ENCODE measurements at places on chromosomes 5 and 9.

- no peak for DNase-seq
Measured at GRCh38 chr5:108917596-108917995, 169.9 kb downstream of the FER start.

DNA sequence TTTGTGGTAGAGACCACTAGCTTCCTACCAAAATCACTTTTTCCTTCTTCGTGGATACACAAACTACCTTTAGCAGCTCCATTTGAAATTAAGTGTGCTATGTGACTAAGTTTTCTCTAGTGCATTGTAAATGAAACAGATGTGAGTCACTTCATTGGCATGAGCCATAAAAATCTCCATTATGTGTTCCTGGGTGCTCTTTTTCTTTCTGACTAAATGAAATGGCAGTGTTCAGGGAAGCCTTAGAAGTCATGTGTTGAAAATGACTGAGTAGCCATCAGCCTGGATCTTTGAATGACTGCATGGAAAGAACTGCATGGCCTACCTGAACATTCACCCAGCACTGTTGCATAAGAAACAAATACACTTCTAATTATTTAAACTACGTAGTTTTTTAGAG lies 107.9 kb downstream of the NDUFAF2 start:
- DNase-seq, result no peak

DNA sequence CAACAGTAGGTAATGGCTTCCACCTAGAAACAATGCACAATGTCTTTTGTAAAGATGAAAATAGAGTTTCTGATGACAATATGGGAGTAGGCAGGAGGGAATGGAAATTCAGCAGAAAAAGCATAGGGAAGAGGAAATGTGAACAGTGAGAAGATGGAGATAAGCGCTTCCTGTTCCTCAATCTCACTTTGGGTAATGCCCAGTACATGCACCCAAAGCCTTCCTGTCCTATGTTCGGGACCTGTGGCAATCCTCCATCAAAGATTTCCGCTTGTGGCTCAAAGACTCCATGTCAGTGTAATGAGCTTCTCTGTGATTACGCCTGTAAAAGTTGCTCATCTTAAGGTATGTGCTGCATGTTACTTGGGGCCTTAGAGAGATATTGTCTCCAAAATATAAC lies 2.7 kb downstream of the UGT3A1 start:
- no peak for DNase-seq

- no peak for DNase-seq
Measured at GRCh38 chr5:170632985-170633234, 129.1 kb downstream of the KCNIP1 start.

DNA sequence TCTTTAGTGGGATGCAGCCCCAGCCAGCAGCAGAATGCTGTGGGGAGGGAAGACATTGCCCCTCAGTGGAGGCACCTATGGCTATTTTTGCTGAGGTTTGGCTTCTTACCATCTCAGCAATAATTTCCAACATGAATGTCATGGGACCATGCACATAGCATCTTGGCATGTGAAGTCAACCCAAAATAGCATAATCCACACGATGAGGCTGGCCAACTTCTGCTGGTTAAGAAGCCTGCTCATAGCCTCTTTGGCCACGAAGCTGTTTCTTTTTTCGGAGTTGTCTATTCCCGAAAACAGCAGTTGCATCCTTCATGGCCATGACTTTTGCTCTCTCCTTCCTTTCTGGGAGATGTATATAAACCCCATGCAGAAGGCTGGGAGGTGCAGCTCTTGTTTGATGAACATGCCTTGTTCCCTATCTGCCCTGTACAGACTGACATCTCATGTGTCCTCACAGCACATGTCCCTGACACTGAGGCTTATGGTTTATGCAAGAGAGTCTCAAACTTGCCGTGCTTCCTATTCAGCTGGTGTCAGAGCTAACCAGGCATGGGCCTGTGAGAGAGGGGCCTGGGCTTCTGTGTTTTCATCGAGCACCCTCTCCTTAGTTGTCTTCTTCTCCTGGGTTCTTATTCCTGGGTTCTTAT lies 45.3 kb downstream of the SYK start:
- DNase-seq, result no peak

GRCh38 chr9:101309139-101309538 lies 75.7 kb downstream of the BAAT start:
- no peak for DNase-seq

DNA sequence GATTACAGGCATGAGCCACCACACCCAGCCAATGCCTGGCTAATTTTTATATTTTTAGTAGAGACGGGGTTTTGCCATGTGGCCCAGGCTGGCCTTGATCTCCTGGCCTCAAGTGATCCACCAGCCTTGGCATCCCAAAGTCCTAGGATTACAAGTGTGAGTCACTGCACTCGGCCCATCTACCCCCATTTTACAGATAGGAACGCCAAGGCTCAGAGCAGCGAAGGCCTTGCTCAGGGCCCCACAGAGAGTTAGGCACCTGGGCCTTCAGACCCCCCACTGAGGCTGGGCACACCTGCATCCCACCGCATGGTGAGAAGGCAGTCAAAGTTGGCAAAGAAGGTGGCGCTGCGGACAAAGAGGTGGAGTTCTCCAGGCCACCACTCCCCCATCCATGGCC lies 143.1 kb downstream of the GAPVD1 start:
- DNase-seq, result no peak

- DNase-seq, result no peak
Measured at GRCh38 chr9:4301971-4302427, 2.1 kb upstream of the GLIS3 start.

- no peak for DNase-seq
Measured at GRCh38 chr5:67263656-67264408, 67.2 kb upstream of the CD180 start.

DNA sequence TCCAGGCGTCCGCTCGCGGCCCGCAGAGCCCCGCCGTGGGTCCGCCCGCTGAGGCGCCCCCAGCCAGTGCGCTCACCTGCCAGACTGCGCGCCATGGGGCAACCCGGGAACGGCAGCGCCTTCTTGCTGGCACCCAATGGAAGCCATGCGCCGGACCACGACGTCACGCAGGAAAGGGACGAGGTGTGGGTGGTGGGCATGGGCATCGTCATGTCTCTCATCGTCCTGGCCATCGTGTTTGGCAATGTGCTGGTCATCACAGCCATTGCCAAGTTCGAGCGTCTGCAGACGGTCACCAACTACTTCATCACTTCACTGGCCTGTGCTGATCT lies 294 bp downstream of the ADRB2 start:
- DNase-seq, result no peak

DNA sequence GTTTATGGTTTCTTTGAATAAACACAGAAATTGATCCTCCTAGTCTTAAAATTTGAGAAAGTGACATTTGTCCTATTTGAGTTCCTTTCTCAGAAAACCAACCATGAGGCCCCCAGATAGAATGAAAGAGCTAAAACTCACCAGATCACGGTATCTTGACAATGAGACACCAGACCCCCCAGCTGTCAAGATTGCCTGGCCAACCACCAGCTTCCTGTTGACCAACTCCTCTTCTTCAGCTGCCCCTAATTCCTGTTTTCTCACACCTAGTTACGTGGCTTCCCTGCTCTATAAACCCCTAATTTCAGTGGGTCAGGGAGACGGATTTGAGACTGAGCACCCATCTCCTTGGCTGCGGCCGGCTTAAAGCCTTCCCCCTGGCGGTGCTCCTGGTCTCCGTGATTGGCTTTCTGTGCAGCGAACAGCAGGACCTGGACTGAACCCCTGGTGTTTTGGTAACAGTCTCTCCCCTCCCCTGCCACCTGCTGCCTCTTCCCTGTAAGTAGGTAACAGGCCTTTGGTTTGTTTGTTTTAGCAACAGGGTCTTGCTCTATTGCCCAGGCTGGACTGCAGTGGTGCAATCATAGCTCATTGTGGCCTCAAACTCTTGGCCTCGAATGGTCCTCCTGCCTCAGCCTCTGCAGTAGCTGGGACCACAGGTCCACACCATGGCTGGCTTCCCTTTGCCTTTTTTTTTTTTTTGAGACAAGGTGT lies 4.8 kb upstream of the ENTPD2 start:
- DNase-seq, result no peak

- DNase-seq, result peak; percentile 75
Measured at GRCh38 chr9:124593651-124594058, 86.5 kb upstream of the NR5A1 start.

DNA sequence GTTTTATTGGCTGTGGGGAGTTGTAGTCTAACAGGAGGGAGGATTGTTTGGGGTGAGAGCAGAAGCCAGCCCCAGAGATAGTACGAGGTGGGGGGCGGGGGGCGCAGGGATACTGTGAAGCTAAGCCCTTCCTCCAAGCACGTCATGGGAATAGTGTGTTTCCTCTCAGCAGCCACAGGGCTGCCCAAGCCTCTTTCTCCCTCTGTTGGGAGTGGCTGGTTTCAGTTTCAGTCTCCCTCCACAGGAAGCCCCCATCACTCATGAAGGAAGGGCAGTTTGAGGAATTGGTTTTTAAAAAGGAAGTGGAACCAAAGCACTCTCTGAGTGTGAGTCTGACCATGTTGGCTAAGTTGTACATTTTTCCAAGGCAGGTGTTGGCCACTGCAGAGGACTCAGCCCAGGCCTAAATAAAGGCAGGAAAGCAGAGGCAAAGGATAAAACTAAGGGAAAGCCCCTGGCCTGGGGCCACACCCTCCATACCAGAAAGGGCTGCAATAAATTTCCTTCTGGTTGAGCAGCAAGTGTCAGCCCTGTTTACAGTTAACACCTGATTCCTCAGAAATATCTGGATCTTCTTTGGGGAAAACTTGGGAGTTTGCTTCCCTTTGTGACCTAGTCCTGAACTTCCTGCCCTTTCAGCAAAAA lies 3.2 kb downstream of the RAB24 start:
- DNase-seq, result no peak

DNA sequence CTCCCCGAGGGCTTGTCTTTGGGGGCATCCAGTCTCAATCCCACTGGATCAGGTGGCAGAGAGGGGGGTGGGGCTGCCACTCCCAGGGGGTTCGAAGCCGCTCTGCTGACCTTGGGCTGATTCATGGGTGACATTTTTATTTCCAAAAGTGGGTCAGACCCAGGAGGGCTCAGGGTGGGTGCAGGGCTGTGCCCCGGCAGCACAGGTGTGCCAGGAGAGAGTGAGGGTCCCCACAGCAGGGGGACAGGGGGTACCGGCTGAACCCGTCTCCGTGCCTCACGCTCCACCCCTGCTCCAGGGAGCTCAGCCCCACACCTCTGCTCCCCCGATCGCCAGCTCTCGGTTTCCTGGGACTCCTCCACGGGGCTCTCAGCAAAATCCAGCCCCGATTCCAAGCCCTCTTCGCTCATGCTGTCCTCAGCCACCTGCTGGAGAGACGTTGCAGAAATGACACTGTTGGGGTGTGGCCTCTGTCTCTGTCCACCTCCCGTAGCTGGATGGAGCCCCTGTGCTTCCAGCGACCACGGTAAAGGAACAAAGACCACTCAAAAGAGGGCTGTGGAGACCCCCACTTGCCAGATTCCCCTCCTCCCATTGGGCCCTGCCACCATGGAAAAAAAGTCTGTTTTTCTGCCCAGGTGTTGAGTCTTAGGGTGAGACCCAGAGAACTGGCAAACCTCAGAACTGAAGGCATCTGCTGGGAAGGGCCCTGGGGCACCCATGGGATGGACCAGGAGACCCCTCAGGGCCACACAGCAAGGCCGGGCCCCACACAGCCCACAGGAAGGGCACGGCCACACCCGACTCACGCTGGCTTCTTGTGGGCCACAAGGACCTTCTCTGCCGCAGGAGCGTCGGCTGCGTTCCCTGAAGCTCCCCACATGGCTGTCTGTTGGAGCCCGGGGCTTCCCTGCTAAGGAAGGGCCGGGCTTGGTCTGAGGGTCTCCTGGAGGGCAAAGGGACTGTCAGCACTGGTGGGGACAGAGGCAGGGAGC lies 10.6 kb upstream of the QSOX2 start:
- DNase-seq, result peak; percentile 48

GRCh38 chr5:73661753-73662152 lies 35.8 kb downstream of the ARHGEF28 start:
- no peak for DNase-seq

DNA sequence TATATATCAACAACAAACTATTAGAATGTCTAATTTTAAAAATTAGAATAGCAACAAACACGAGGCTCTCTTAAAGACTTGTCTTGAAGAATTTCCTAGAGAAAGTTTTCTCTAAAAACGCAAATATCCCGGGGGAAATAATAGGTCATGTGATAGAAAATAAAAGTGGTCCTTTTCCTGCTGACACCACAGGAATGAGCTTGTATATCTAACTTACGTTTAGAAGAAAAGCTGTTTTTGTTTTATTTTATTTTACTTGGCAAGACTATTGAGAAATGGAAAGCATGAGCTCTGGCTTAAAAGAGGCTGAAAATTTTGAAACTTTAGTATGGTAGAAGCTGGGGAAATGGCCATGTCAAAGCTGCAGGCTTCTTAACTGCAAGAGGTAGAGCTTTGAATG lies 465.0 kb downstream of the AGTPBP1 start:
- DNase-seq, result no peak

GRCh38 chr9:19967216-19967887 lies 178.5 kb upstream of the SLC24A2 start:
- no peak for DNase-seq

DNA sequence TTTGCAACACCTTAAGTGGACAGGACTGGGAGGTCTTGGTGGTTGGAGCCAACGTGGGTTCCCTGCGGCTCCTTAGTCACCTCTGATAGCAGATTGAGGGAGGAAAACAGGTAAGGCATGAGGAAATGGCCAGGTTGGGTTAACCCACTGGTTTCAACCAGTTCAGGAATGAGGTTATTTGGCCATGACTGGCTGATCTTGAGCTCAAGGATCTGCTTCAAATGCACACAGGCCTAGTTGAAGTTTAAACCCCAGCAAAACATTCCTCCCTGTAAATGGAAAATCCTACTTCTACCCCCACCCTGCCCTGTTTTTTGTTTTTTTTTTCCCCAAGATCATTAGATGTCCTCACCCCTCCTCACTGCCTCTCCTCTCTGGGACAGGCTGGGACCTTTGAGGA lies 3.2 kb upstream of the NUP214 start:
- no peak for DNase-seq

DNA sequence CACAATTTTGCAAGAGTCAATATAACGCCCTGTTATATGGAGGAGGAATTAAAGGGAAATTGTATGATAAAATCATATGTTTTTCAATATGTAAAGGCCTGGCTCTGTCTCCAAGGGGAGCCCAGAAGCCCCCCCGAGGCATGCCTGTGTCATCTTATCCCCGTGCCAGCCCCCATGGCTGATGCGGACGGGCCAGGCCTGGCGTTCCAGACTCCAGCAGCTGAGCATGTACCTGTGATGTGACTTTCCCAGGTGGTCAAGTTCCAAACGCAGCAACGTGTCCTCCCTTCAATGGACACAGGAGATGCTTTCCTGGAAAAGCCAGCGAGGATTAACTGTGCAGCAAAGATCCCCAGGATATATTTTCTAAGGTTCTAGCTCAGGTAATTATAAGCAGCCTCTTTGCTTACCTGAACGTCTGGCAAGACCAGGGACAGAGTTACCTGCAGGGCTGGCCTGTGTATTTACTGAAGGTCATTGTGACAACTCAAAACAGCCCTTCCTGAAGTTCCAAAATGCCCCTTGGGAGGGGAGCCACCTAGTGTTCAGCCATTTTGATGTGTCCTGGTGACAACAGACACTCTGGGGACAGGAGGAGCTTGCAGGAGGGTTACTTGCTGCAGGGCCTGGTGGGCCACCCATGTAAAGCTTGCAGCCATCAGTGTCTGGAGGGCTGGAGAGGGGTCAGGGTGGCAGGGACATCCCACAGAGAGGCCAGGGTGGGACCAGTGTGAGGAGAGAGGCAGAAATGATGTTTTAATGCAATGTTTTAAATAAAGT lies 53.3 kb upstream of the RNU6ATAC start:
- DNase-seq, result peak; percentile 5

Measured in HAP-1 (cell line).